CMK (cell line): ENCODE measurements at places on chromosomes 1 and 21.

DNA sequence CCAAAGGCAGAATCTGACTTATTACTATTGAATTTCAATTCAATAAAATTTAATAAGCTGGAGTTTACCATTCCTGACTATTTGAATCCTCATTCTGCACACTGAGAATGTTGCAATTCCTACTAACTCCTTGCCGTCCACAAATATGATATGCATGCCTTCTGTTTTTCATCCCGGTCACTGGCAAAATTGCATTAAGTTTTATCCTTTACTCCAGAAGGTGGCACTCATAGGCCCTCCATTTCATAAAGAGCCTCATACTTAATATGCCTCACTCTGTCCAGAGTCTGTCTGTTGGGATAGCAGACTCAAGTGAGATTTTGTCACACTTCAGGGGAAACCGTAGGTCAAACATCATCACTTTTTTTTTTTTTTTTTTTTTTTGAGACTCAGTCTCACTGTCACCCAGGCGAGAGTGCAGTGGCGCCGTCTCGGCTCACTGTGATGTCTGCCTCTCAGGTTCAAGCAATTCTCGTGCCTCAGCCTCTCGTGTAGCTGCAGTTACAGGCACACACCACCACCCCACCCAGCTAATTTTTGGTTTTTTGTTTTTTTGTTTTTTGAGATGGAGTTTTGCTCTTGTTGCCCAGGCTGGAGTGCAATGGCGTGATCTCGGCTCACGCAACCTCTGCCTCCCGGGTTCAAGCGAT, 27.3 kb downstream of the F11R start:
- DNase-seq: no peak

DNA sequence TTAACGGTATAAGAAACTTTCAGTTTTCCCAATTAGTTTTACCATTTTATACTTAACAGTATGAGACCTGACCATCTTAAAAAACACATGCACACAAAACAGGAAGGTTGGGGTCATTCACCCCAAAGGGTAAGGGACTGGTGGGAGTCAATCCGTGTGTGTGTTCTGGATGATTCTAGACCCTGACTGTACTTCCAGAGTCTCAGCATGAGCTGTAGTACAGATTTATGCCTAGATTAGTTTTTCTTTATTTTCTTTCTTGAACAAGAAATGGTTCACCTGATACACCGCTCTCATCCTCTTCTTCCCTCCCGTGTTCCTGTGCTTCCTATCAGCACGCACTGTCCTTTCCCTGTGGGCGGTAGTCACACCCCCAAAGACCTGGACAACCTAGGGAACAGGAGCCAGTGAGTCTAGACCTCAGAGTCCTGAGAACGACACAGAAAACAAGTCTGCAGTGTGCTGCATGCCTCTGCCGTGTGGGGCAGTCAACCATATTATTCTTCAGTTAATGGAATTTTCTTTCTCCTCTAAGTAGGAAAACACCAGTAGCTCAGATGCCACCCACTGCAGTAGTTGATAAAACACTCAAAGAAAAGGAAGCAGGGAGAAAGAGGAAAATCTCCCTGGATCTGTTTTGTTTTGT, 38.9 kb upstream of the MRPS6 start:
- no peak for DNase-seq

GRCh38 chr1:171985639-171986038, 144.3 kb downstream of the DNM3 start:
- no peak for DNase-seq

GRCh38 chr1:221366495-221367110, 375.3 kb downstream of the DUSP10 start:
- no peak for DNase-seq

GRCh38 chr1:38834221-38834782, 25.3 kb downstream of the RRAGC start:
- no peak for DNase-seq

DNA sequence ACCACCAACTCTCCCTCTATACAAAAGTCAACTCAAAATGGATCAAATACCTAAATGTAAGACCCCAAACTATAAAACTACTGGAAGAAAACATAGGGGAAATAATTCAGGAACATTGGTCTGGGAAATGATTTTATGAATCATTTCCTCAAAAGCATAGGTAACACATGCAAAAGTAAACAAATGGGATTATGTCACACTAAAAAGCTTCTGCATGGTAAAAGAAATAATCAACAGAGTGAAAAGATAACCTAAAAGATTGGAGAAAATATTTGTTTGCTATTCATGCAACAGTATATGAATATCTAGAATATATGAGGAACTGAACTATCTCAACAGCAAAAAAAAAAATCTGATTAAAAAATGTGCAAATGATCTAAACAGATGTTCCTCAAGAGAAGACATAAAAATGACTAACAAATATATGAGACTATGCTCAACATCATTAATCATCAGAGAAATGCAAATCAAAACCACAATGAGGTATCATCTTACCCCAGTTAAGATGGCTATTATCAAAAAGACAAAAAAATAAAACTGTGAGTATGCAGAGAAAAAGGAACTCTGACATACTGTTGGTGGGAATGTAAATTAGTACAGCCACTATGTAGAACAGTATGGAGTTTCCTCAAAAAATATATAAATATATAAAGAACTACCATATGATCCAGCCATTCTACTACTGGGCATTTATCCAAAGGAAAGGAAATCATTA, 47.8 kb downstream of the VCAM1 start:
- DNase-seq: no peak

DNA sequence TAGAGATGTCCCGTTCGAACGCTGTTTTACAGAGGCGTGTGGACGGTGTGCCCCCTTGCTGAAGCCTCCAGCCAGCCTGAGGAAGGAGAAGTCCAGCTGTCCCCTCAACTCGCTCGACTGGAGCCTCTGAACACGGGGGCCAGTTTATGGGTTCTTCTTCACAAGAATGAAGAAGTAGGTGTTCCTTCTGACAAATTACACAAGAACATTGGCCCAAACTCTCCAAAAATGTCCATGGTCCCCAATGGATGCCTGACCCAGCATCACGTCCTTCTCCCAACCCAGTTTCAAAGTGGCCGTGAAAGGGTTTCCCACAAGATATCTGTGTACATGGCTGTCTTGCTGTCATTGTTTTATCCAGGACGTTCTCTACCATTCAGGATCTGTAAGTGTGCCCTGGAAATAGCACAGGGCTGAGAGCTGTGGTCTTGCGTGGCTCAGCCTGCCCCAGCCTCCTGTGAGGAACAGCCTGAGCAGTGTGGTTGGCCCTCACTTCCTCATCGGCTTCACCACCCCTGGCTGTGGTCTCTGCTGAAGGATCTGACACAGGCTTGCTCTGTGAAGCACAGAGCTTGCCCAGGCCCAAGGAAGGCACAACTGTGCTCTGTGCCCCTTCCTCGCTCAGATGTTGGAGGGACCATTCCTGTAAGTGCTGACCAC, 1.0 kb upstream of the S100B start:
- peak; percentile 86 for DNase-seq

GRCh38 chr1:170241266-170241851, 95.6 kb downstream of the NTMT2 start:
- no peak for DNase-seq

DNA sequence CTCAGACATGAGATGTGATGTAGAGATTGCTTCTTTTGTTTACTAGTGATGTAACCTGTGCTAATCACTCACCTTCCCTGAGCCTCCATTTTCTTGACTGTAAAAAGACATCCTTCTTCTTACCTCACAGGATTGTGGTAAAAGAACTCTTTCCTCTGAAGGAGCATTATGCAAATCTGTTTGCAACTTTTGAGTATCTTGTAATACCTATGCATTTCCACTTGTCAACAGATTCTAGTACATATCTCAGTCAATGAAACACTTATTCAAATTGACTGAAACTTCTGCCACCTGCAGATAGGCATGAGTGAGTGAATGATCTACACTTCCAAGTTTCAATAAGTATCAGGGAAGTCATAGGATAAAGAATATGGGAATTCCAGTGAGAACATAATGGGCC, 174.7 kb downstream of the HHIPL2 start:
- no peak for DNase-seq

DNA sequence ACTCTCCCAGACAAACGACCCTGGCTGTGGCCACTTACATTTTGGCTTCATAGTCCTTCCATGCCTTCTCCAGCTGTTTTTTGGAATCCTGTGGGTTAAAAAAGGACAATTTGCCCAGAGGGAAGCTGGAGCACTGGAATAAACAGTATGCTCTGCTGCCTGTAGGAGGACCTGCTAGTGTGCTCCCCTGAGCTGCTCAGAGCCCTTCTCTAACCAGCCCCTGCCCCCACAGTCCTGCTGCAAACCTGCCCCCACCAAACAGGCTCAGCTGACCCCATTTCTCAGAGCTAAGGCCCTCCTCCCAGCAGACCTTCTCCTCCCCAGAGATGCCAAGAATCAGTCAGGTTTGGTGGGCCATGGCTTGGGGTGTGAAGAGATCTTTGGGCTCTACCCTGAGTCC, 26.9 kb upstream of the TCEA3 start:
- no peak for DNase-seq

DNA sequence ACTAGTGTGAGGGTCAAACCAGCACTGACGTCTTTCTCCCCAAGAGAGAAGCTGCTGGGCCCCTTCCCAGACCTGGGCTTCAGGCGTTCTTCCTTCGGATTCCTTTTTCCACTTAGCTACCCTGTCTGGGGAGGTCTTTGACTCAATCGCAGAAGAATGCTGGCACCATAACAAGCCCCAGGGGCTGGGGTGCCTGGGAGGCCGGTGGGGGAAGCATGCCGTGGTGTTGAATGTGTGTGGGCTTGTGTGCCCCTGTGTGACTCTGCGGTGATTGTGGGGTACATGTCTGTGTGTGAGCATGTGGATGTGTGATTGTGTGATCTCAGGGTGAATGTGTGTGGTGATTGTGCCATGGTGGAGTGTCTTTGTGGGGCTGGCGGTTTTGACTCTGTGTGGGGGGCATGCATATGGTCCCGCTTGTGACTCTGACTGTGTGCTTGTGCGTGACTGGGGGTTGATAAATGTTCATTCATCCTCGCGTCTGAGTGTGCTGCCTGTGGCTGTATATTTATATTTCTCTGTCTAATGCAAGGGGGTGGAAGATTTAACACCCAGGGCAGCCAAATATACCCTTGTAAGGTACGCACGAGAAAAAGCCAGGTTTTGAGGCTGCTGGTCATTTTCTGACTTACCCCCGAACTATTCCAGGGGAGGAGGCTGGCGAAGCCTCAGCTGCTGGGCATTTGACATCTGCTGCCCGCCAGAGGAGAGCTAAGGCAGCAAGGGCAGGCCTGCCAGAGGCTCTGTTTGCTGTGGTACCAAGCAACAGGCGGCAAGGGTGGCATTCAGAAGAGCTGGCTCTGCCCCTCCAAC, 1.1 kb upstream of the SYNC start:
- no peak for DNase-seq

- DNase-seq: no peak
Measured at GRCh38 chr1:98217601-98218000, 296.8 kb upstream of the DPYD start.

- no peak for DNase-seq
Measured at GRCh38 chr1:223355699-223356098, 8.3 kb downstream of the SUSD4 start.
